Uterus (tissue), 4 donors: ENCODE measurements at places on chromosomes 2 and 18. TPM values are rescaled to one million over a fixed set of nuclear protein-coding genes. Genes with fewer than 3 reads are reported as not detected.

DNA sequence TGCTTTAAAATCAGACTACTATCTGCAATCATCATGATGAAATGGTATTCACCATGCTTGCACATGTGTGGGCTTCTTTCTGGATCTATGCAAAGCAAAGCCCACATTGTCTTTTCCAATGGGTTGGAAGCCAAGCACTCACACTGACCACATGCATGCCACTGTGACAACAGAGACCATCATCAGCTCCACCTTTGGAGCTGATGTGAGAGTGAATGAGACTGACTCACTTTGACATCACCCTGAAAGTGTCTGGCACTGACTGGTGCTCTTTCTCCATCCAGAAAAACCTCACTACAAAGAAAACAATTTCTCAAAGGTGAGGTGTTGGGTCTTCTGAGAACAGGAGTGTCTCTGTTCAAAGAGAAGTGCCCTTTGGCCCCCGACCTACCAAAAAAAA is 4.7 kb downstream of the MYO5B start:
- H3K27me3 ChIP-seq = no peaks in the 10 kb centered on the region
- no peak for DNase-seq
- H3K27ac ChIP-seq = no peak overlapping the region
- peaks cover 10% of the 10 kb centered on the region for H3K4me1 ChIP-seq
- no peak overlapping the region for H3K4me3 ChIP-seq

- no peak overlapping the region for H3K4me3 ChIP-seq
- H3K27ac ChIP-seq = peak overlapping the region; percentile 55
- H3K4me1 ChIP-seq = no peaks in the 10 kb centered on the region
These were observed 95.1 kb downstream of the ZFP36L2 start for GRCh38 chr2:43131051-43131889.

- H3K27me3 ChIP-seq = no peaks in the 10 kb centered on the region
- no peak for DNase-seq
- no peak overlapping the region for H3K27ac ChIP-seq
- no peak overlapping the region for H3K4me3 ChIP-seq
- H3K4me1 ChIP-seq = no peaks in the 10 kb centered on the region
These were observed 79.4 kb upstream of the TMEM200C start for GRCh38 chr18:5974696-5975095.

- no peak for DNase-seq
- no peaks in the 10 kb centered on the region for H3K27me3 ChIP-seq
- no peaks in the 10 kb centered on the region for H3K36me3 ChIP-seq
- no peaks in the 10 kb centered on the region for H3K4me1 ChIP-seq
- H3K4me3 ChIP-seq = no peak overlapping the region
- no peak overlapping the region for H3K27ac ChIP-seq
These were observed 3.8 kb upstream of the UXS1 start for GRCh38 chr2:106197878-106198277.

GRCh38 chr2:66560683-66561082 is 125.8 kb downstream of the MEIS1 start:
- H3K27me3 ChIP-seq = no peaks in the 10 kb centered on the region
- no peak overlapping the region for H3K4me3 ChIP-seq
- no peaks in the 10 kb centered on the region for H3K36me3 ChIP-seq
- H3K27ac ChIP-seq = peak overlapping the region; percentile 71
- DNase-seq = no peak

GRCh38 chr2:54546518-54546917 is 90.4 kb downstream of the SPTBN1 start:
- H3K36me3 ChIP-seq = no peaks in the 10 kb centered on the region
- no peak overlapping the region for H3K4me3 ChIP-seq
- H3K4me1 ChIP-seq = peaks cover 2% of the 10 kb centered on the region
- H3K27me3 ChIP-seq = no peaks in the 10 kb centered on the region
- no peak for DNase-seq

ALMS1 gene
- total RNA-seq = 52.1 TPM

DNA sequence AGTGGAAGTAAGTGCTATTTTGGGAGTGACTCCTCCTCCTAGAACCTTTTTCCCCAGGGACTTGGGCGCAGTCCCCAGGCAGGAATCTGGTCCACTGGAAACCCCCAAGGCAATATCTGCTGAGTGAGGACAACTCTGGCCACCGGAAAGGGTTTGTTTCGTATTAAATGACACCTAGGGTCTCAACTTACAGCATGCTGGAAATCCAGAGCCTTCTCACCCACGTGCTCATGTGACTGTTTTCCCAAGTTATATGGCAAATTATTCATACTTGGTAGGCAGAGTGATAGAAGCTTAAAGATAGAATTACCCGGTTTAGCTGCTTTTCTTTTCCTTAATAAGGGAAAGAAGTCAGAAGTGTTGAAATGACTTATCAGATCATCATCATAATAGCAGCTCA is 436.9 kb upstream of the SPRED2 start:
- H3K36me3 ChIP-seq = no peaks in the 10 kb centered on the region
- DNase-seq = no peak
- no peak overlapping the region for H3K4me3 ChIP-seq
- no peaks in the 10 kb centered on the region for H3K27me3 ChIP-seq
- H3K27ac ChIP-seq = no peak overlapping the region

IL36RN gene
- not detected for total RNA-seq

ZSWIM2 gene
- not detected for total RNA-seq

GRCh38 chr2:55451699-55452098 is 32.0 kb upstream of the CCDC88A start:
- no peaks in the 10 kb centered on the region for H3K27me3 ChIP-seq
- H3K4me3 ChIP-seq = no peak overlapping the region
- no peaks in the 10 kb centered on the region for H3K4me1 ChIP-seq
- H3K36me3 ChIP-seq = no peaks in the 10 kb centered on the region
- no peak overlapping the region for H3K27ac ChIP-seq

DNA sequence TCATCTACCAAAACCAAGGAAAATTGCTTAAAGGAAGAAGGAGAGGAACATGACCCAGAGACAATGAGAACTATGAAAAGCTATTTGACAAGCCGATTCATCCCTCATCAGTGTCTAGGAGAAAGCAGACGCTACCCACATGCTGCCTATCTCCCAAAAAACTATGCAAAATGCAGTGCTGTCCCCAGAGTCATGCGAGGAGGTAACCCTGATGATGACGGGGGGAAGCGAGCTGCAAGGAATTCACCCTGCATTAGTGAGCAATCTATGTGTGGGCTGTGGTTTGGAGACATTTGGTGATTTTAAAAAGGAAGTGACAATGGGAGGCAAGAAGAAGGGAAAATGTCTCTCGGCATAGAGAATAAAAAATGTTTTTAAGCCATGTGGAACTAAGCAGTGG is 472.7 kb downstream of the CMPK2 start:
- no peaks in the 10 kb centered on the region for H3K36me3 ChIP-seq
- DNase-seq = no peak
- H3K27me3 ChIP-seq = no peaks in the 10 kb centered on the region
- H3K4me1 ChIP-seq = no peaks in the 10 kb centered on the region
- no peak overlapping the region for H3K4me3 ChIP-seq
- no peak overlapping the region for H3K27ac ChIP-seq

DNA sequence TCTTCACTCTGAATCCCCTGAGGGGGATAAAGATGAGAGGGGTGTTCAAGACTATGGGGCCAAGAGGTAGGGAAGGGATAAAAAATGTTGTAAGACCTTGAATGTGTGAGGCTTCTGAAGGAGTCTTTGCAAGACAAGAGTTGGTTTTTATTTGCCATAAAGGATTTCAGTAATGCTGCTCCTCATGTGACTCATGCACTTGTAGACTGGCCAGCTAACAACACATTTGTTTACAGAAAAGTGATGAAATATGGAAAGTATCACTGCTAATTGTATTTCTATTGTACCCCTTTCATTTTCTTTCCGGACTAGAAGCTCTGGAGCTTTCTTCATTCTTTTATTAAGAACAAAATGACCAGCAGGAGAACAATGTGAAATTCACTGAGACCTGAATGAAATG is 782.1 kb downstream of the EPHA4 start:
- no peaks in the 10 kb centered on the region for H3K36me3 ChIP-seq
- no peaks in the 10 kb centered on the region for H3K4me1 ChIP-seq
- no peak overlapping the region for H3K4me3 ChIP-seq
- H3K27ac ChIP-seq = no peak overlapping the region

- no peaks in the 10 kb centered on the region for H3K4me1 ChIP-seq
- no peak overlapping the region for H3K27ac ChIP-seq
- no peaks in the 10 kb centered on the region for H3K27me3 ChIP-seq
- no peak overlapping the region for H3K4me3 ChIP-seq
- DNase-seq = no peak
These were observed 51.8 kb downstream of the KIF1A start for GRCh38 chr2:240768216-240768615.

GRCh38 chr2:19021100-19021476 is 337.3 kb downstream of the OSR1 start:
- H3K27me3 ChIP-seq = no peaks in the 10 kb centered on the region
- H3K4me3 ChIP-seq = no peak overlapping the region
- no peaks in the 10 kb centered on the region for H3K36me3 ChIP-seq
- no peak for DNase-seq
- H3K4me1 ChIP-seq = no peaks in the 10 kb centered on the region
- H3K27ac ChIP-seq = no peak overlapping the region

DNA sequence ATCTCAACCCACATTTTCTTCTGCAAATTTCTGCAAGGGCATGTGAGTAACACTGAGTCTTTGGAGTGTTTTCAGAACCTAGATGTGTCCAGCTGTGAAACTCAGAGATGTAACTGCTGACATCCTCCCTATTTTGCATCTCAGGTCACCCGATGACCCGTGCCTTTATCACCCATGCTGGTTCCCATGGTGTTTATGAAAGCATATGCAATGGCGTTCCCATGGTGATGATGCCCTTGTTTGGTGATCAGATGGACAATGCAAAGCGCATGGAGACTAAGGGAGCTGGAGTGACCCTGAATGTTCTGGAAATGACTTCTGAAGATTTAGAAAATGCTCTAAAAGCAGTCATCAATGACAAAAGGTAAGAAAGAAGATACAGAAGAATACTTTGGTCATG is 8.0 kb downstream of the UGT1A1 start:
- no peaks in the 10 kb centered on the region for H3K36me3 ChIP-seq
- DNase-seq = no peak
- H3K27ac ChIP-seq = no peak overlapping the region
- no peaks in the 10 kb centered on the region for H3K4me1 ChIP-seq
- no peak overlapping the region for H3K4me3 ChIP-seq

LRATD1 gene
- total RNA-seq = 14.1 TPM

SLC5A7 gene
- total RNA-seq = 0.28 TPM

- no peak for DNase-seq
- H3K4me3 ChIP-seq = no peak overlapping the region
- H3K4me1 ChIP-seq = no peaks in the 10 kb centered on the region
- no peaks in the 10 kb centered on the region for H3K27me3 ChIP-seq
- H3K27ac ChIP-seq = no peak overlapping the region
These were observed 120.4 kb upstream of the NEDD4L start for GRCh38 chr18:57923611-57924010.

SP9 gene
- not detected for total RNA-seq

- no peak overlapping the region for H3K27ac ChIP-seq
- H3K36me3 ChIP-seq = no peaks in the 10 kb centered on the region
- no peaks in the 10 kb centered on the region for H3K27me3 ChIP-seq
- no peaks in the 10 kb centered on the region for H3K4me1 ChIP-seq
These were observed 76.8 kb downstream of the CACNB4 start for GRCh38 chr2:152022090-152022489.

GAREM2 gene
- total RNA-seq = under 0.01 TPM

DNA sequence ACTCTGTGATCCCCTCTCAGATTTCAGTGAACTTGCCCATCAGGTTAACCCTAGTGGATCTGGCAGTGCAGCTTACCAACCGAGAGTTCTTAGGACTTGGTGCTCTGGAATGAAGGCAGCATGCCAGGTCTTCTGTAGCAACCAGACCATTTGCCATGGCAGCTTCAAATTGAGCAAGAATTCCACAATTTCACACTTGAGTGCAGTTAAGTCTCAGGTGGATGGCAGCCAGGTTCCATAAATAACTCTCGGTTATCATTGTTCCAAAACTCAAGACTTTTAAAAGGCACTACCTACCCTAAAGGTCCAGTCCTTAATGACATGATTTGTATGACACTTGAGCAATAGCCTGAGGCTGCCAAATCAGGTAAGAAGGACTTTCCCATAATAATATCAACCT is 48.1 kb downstream of the GALNT3 start:
- H3K4me1 ChIP-seq = no peaks in the 10 kb centered on the region
- no peak overlapping the region for H3K27ac ChIP-seq
- no peaks in the 10 kb centered on the region for H3K36me3 ChIP-seq

GRCh38 chr2:12732651-12733050 is 15.9 kb downstream of the TRIB2 start:
- H3K27me3 ChIP-seq = no peaks in the 10 kb centered on the region
- H3K4me1 ChIP-seq = no peaks in the 10 kb centered on the region
- DNase-seq = peak; percentile 52
- no peaks in the 10 kb centered on the region for H3K36me3 ChIP-seq

CNRIP1 gene
- 58.1 TPM for total RNA-seq

DNA sequence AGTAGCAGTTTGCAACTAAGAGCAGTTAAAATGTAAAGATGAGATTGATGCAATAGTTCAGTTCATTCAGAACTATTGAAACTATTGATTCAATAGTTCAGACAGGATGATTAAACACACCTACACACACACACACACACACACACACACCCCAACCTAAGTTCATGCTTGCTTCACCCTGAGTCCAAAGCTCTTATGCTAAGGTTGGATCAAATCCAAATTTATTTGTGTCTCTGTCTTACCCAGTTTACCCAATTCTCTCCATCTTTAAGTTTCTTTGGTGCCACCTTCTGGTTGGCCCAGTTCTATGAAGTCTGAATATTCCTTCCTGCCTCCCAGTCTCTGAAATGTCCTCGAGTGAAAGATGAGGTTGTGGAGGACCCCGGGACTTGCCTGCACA is 5.1 kb downstream of the SERPINB8 start:
- H3K36me3 ChIP-seq = no peaks in the 10 kb centered on the region
- H3K27ac ChIP-seq = no peak overlapping the region
- no peaks in the 10 kb centered on the region for H3K4me1 ChIP-seq
- DNase-seq = no peak
- H3K4me3 ChIP-seq = no peak overlapping the region

GRCh38 chr2:169715379-169716237 is 18.0 kb upstream of the KLHL23 start:
- no peaks in the 10 kb centered on the region for H3K36me3 ChIP-seq
- peak overlapping the region; percentile 62 for H3K27ac ChIP-seq
- peak overlapping the region; percentile 8 for H3K4me3 ChIP-seq
- no peaks in the 10 kb centered on the region for H3K4me1 ChIP-seq
- DNase-seq = peak; percentile 36

TMEM247 gene
- total RNA-seq = not detected

KHK gene
- 1.0 TPM for total RNA-seq

PID1 gene
- 35.3 TPM for total RNA-seq

- no peaks in the 10 kb centered on the region for H3K36me3 ChIP-seq
- no peak overlapping the region for H3K4me3 ChIP-seq
- DNase-seq = no peak
- H3K27ac ChIP-seq = no peak overlapping the region
- H3K27me3 ChIP-seq = no peaks in the 10 kb centered on the region
- H3K4me1 ChIP-seq = no peaks in the 10 kb centered on the region
These were observed 562.5 kb upstream of the FAM98A start for GRCh38 chr2:34161549-34161948.
